Stimulated activated CD4-positive, alpha-beta T cell treated with anti-CD3 and anti-CD28 coated beads, Interleukin-4, amount 100 ng/mL, for 24 hours (primary cell): ENCODE measurements at places on chromosomes 16 and 17.
A peak's percentile ranks its signal among the peaks of the same experiment; 100 is the strongest.

DNA sequence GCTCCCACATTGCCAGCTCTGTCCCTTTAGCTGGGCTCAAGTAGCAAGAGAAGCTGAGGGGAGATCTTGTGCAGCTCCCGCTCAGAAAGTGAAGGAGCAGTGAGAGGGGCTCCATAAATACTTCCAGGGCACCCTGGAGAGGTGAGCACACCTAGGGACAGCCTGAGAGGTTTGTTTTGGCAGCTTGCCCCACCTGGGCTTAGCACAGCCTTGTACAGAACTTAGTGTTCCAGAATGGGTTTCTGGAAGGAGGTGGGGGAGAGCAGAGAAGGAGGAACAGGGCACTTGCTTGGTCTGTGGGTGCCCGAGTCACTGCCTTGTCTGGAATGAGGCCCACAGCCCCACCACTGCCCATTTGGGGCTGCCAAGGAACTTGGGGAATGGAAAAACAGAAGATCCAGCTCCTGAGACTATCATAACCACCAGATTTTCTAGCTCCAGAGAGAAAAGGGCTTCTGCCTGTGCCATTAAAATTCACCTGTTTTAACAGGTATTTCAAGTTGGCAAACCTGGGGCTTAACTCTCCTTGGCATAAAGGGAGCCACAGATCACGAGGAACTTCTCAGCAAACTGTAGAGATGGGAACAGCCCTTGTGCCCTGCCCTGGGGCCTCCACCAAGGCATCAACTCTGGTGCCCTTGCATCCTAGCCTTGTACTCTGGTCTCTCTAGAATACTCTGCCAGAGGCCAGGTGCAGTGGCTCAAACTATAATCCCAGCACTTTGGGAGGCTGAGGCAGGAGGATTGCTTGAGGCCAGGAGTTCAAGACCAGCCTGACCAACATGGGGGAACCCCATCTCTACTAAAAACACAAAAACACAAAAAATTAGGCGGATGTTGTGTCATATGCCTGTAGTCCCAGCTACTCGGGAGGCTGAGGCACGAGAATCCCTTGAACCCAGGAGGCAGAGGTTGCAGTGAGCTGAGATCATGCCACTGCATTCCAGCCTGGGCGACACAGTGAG lies 1.9 kb downstream of the PRR15L start:
- DNase-seq = no peak

DNA sequence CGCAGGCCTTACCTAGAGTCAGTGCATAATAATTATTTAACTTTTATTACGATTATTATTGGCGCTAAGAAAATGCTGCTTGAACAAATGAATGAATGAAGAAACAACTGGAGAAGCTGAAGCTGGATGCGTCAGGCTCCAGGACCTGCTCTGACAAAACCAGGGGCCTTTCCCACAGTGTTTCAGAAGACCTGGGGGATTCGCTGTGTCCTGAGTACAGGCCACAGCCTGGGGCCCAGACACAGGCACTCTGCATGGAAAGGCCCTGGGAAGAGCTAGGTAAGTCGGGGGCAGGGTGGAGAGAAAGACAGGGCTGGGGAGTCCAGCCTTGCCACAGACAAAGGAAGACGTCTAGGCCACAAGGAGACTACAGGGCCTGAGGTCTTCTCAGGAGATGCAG lies 226.1 kb downstream of the ZNF423 start:
- DNase-seq = no peak

- DNase-seq = no peak
Observed at GRCh38 chr16:85359147-85359822, 247.0 kb upstream of the CIBAR2 start.

DNA sequence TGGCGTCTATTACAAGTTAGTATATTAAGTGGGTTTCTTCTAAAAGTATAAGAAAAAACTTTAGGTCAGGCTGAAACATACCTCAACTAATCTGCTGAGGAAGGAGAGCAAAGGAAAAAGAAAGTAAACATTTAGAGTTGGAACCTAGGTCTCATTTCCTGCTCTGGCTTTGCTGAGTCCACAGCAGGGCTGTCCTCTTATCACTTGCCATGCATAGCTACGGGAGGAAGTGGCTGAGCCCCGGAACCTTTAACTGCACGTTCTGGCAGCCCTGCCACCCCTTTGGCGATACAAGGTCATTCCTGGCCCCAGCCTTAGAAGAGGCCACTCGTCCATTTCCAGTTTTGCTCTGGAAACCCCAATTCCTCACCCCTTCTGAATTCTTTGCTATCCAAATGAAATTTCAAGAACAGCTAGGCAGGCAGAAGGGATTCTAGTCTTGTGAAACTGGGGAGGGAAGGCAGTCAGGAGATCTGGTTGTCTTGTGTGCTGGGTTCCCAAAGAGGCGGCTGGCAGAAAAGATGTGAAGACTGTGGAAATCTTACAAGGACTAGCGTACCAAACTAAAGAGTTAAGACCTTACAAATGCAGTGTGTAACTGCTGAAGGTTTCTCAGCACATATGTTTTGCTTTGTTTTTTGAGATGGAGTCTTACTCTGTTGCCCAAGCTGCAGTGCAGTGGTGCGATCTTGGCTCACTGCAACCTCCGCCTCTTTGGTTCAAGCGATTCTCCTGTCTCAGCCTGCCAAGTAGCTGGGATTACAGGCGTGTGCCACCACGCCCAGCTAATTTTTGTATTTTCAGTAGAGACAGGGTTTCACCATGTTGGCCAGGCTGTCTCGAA lies 19.1 kb downstream of the WIPI1 start:
- DNase-seq = peak; percentile 44

DNA sequence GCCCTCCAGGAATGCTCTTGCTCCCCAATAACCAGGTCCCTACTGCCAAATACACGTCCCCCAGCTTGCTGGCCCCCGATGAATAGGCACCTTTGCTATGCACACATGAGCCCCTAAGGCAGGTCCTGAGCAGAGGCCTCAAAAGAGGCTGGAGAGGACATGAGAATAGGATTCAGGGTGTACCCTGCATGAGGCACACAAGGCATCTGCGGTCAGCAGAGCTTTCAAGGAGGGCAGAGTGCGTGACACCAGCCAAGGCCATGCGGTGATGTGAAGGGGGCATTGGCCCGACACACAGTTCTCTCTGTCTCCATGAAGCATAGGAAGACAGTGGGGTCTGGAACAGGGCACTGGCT lies 6.9 kb downstream of the SEZ6L2 start:
- no peak for DNase-seq

DNA sequence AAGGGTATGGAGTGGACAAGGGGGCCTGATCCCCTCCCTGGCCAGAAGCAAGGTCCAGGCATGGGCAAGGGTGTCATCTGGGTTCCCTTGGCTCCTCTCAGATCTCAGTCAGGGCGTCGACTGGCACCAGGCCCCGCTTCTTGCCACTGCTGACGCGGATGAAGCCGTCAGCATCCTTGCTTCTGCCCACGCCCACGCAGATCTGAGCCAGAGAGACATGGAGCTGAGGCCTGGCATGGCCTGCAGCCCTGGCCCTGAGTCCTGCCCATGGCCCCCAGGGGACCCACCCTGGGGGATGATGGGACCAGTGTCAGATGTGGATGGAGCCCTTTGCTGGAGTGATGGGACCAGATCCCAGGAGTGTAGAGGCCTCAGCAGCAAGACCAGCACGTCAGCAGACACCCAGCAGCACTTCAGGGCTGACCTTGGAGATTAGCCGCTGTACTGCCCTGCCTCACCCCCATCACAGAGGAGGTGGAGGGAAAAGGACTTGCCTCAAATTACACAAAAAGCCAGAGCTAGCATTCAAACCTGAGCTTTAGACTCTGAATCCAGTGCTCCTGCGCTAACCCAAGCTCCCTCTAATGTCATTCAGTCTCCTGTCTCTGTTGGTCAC lies 12.2 kb downstream of the RPL19 start:
- DNase-seq = no peak

DNA sequence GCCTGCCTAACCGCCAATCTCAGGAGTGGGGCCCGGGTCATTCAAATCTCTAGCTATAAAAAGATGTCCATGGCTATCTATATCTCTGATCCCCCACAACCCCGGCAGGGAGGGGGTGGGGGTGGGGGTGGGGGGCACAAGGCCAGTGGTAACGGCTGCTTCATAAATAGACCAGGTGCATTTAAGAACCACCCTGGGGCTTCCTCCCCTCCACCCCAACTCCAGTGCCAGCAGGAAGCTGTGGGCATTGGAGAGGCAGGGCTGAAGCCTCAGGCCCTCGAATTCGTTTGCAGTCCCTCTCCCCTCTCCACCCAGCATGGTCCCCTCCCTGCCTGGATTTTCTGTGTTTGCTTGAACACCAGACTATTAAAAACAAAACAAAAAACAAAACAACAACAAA lies 56.0 kb downstream of the RAP1GAP2 start:
- no peak for DNase-seq

DNA sequence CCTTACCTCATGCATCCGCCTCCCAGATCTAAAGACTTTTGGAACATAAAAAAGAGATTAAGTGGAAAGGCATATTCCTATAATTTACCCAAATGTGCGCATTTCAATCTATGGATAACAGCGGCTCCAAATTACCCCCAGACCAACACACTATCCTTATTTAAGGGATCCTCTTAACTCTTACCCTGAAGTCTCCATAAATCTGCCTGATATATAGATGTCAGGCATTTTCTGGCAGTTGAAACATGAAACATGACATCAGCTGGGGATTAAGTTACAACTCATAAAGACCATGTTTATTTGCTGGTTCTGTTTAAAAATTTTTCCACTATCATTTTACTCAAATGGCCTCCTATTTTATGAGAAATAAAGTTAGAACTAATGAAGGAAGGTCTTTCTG lies 478.5 kb upstream of the SALL1 start:
- no peak for DNase-seq

GRCh38 chr17:1491443-1492248 lies 840 bp downstream of the MYO1C start:
- peak; percentile 40 for DNase-seq

DNA sequence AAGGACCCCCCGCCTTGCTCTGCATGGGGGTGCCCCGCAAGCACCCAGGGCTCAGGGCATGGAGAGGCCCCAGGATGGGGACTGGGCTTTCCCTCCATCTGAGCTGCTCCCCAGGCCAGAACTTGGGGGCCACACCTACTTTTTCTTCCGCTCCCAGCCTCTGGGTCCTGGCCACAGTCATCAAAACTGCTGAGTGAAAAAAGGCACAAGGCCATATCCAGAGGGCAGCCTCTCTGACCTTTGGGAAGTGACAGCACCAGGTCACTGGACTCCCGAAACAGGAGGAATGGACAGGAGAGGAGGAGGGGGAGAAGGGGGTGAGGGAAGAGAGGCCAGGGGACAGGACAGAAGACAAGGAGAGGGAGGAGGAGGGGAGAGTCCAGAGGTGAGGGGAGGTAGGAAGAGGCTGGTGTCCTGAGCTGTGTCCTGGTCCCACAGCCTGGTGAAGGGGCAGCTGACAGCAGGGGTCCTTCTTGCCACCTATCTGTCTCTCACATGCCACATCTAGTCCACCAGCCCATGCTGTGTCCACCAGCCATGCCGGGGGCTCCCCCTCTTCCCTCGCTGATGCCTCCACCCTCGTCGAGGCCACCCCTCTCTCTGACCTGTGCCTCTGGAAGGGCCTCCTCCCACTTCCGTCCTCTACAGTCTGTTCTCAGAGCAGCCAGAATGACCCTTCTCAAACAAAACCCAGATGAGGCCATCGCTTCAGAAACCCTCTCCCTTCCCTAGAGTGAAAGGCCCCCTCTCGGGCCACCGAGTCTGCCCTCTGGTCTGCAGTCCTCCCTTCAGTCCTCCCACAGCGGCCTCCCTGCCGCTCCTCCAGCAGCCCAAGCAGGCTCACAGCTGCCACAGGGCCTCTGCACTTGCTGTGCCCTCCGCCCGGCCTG lies 73.9 kb upstream of the TOB1 start:
- DNase-seq = no peak

- DNase-seq = no peak
Observed at GRCh38 chr17:19382531-19383444, 4.2 kb downstream of the MFAP4 start.

DNA sequence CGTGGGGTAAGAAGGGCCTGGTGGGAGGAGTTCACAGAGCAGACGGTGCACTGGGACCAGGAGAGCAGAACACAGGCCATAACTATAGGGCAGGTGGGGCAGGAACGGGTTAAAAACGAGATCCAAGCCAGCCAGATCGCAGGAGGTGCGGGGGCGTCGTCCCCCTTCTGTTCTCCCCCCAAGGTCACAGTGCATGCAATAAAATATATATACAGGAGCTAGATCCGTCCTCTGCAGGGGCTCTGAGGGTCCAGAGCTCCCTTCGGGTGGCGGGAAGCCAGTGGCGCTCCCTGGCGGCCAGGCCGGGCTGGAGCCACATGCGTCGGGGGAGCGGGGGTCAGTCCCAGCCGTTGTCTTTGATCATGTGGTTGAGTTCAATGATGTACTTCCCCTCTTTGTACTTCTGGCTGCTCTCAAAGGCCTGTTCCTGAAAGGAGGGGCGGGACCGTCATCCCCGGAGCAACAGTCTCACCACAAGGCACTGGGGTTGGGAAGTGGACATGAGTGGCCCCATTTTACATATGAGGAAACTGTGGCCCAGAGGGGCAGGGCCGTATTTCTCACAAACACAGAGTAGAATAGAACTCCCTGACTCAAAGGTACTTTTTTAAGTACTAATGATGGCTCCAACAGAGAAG lies 768 bp upstream of the TBX6 start:
- peak; percentile 66 for DNase-seq

- no peak for DNase-seq
Observed at GRCh38 chr16:50964491-50964890, 186.6 kb downstream of the SALL1 start.

- no peak for DNase-seq
Observed at GRCh38 chr17:62751060-62751691, 56.9 kb downstream of the MARCHF10 start.

DNA sequence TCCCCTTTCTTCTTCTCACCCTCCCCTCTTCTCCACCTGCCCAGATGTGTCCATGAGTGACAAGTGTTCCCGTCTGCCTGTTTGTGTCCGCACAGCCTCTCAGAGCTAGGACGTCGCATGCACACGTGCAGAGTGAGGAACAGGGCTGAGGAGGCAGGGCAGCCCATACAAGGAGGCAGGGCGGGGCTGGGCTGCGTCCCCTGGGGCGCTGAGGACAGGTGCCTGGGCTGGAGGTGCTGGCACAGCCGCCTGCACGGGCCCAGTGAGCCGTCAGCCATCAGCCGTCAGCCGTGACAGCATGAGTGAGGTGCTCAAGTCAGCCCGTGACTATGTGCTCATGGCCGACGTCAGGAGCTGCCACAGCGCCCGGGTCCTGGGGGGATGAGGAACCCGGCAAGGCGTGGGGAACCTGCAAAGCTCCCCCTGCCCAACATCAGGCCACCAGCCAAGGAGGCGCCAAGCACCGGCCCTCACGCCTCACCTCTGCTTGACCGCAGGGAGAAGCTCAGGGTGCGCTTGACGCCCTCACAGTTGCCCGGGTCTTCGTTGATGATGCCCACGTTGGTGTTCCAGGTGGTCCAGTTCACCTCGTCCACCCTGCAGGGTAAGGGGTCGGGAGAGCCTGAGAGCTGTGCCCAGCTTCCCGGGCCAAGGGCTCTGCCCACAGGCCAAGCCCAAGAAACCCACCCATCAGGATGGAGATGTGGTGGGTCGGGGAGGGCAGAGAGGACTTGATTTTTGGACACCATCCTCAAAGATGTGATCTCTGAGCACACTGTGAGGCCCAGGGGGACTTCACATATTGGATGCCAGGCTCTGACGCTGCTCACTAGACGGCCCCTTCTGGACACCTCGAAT lies 13.7 kb upstream of the TRPV3 start:
- no peak for DNase-seq
